ENCODE measurements at places on chromosomes 1 and 21.
A peak's percentile ranks its signal among the peaks of the same experiment; 100 is the strongest.

GRCh38 chr1:25033828-25034705 is 104.0 kb upstream of the RUNX3 start:
- DNase-seq: peak; percentile 65

DNA sequence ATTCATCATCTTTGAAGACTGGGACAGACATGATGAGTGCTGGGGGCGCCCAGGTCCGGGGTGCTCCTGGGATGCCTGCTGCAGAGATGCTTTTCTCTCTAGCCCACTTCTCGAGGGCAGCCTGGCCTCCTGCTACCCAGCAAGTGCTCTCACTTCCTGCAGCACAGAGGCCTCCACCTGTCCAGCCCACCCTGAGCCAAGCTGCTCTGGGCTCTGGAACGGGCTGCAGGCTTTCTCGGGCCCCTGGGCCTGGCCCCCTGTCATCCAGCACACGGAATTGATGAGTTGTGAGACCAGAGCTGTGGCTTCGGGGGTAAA is 469.5 kb upstream of the VAMP3 start:
- DNase-seq: no peak

DNA sequence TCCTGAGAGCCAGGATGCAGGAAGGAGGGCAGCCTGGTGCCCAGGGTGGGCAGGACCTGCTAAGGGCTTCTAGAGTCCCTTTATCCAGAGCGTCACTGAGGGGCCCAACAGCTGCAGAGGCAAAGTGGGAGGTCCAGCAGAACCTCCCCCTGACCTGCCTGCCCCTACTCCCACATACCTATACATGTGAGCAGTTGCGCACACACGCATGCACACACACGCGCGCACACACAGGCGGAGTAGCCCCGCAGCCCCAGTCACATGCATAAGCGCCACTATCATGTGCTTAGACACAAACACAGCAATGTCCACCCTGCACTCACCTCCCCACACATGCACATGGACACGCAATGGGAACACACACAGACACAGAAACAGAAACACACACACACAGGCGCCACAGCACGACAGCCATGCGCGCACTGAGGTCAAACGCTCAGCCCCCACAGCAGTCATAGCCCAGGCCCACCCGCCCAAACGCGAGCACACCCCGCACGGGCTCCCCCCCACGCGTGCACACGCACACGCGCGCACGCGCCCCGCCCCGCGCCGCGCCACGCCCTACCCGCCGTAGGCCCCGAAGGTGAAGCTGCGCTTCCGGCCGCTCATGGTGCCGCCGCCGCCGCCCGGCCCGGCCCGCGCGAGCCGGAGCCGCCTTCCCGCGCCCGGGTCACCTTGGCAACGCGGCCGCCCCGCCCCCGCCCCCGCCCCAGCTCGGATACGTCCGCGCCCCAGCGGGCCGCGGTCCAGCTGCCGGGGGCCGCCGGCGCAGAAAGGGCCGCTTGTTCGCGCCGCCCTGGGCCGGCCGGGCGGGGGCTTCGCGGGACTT is 17.7 kb downstream of the RAP1GAP start:
- no peak for DNase-seq

GRCh38 chr1:41240781-41241353 is 1.2 kb downstream of the SCMH1 start:
- DNase-seq: no peak
